ENCODE measurements at places on chromosomes 12 and 14.

GRCh38 chr12:68975811-68976210 lies 42.8 kb upstream of the CPM start:
- DNase-seq = no peak

GRCh38 chr12:459430-460258 lies at the start of gene B4GALNT3:
TSS of gene B4GALNT3 (plus strand) at chr12:459939. CDS start at chr12:460377, 438 bp downstream.
- peak; percentile 66 for DNase-seq

- no peak for DNase-seq
Observed at GRCh38 chr12:62900686-62901272, 34.2 kb downstream of the PPM1H start.

GRCh38 chr12:100826323-100826722 lies 31.7 kb downstream of the ANO4 start:
- DNase-seq = peak; percentile 62

GRCh38 chr12:11408096-11408495 lies 12.7 kb upstream of the PRB2 start:
- no peak for DNase-seq

Measured in muscle of back (tissue), 13 donors.